Effector CD8-positive, alpha-beta T cell (primary cell): ENCODE measurements at places on chromosomes 7 and 10.
A peak's percentile ranks its signal among the peaks of the same experiment; 100 is the strongest.

GRCh38 chr7:11427686-11428273 is 404.2 kb downstream of the THSD7A start:
- DNase-seq = no peak

GRCh38 chr7:51065766-51066165 is 250.8 kb downstream of the COBL start:
- no peak for DNase-seq

DNA sequence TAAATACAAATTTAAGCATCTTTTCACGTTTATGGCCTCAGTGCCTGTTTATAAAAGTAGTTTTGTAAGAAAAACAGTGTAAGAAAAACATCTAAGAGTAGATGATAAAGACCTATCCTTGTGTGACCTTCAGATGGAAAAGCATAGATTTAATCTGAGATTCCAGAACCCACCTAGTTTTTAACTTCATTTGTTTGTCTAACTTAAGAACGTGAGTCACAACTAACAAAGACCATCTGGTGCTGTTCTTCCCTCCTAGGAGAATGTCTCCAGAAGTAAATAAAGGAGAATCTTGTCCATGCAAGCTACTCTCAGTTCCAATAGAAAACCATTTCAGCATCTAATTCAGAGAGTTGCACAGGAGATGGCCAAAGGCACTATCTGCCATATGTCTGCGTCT is 265.4 kb upstream of the C7orf33 start:
- no peak for DNase-seq

GRCh38 chr10:30028006-30028737 is 31.2 kb downstream of the JCAD start:
- DNase-seq = no peak

DNA sequence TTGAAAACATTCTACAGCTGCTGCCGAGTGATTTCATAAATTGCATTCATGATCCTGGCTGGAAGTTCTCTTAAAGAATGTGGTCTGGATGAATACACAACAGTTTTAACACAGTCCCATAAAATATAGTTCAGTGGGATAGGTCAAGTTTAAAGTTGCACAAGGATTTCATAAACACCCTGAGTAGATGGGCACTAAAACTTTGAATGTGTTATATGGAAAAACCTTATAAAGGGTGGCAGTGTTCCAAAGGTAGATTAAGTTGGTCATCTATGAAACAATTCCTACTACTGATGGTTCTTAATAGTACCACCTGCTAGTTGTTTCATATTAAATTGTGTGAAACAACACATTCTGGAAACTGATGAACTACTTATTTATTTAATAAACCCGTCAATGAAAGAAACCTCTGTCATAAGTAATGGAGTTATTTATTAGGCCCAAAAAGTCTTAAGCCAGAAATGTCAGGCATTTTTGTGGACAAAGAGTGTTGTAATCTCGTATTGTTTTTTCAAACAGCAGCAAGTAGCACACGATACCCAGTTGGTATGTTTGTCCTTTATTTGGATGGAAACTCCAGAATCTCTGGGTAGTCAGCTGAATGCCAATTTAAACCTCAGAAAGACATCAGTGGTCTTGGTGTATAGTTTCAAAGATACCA is 14.3 kb upstream of the RPA3 start:
- no peak for DNase-seq

- DNase-seq = no peak
Observed at GRCh38 chr10:125123476-125124114, 36.8 kb downstream of the CTBP2 start.

DNA sequence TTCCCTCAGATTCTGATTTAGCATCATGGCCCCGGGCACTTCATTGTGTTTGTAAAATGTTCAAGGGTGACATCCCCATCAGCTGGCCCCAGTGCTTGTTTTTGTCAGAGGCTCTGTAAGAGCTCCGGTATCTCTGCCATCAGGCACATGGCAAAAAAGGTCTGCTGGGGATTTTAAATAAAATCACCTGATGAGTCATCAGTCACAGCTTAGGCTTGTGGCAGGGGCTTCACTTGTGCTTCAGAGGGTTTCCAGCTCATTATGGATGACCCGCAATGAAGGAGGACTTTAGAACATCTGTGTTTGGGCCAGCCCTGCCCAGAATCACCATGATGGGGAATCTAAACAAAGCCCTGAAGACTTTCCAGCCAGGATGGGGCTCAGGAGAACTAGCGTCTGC is 259.9 kb downstream of the ZEB1 start:
- DNase-seq = no peak

- no peak for DNase-seq
Observed at GRCh38 chr10:130986846-130987245, 324.7 kb downstream of the TCERG1L start.

DNA sequence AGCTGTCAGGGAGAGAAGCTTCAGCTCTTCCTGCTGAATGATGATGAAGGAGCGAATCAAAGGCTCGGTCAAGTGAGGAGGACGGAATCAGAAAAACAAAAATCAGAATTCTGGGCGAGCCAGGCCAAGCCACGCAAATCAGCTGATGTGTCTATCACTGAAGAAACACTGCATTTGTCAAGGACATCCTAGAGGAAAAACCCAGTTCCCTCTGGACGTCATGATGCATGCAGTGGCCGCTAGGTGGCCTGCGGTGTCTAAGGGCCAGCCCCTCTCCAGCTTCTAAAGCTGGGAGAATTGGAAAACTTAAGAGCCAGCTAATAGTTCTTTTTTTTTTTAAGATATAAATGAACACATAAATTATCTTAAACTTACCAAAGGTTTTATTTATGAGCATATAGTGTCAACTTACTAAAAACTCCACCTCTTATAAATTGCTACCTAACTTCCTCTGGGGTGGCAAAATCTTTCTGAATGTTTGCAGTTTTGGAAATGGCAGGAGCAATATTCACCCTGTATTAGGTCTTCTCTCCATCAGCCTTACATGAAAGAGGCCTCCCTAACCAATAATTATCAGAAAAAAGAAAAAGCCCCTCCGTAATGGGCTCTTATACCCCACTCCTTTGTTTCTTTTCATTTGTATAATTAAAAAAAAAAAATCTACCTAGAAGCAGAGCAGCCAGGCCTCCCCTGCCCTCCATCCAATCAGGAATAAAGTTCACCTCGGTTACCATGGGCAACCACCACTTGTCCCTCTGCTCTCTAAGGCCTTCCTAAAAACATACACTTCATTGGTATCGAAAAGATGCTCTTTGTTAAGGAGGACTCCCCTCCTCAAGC is 186.8 kb downstream of the USP6NL start:
- no peak for DNase-seq

GRCh38 chr10:22321924-22322640 is 1.2 kb downstream of the BMI1 start:
- DNase-seq = no peak

DNA sequence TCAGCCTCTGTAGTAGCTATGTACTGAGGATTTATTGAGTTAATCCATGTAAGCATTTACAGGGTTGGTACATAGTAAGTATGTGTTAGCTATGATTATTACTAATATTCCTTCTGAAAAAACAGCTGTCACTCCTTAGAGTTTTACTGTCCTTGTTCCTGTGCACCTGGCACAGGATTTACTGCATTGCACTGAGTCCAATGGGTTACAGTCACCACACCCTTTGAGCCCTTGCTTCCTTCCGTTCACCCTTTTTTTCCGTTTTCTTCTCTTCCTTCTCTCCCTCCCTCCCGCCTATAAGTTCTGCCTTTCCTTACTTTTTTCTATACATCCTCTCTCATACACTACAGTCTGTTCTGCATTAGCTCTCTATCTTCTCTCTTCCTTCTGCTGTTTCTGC is 12.5 kb upstream of the CDK6 start:
- DNase-seq = no peak

DNA sequence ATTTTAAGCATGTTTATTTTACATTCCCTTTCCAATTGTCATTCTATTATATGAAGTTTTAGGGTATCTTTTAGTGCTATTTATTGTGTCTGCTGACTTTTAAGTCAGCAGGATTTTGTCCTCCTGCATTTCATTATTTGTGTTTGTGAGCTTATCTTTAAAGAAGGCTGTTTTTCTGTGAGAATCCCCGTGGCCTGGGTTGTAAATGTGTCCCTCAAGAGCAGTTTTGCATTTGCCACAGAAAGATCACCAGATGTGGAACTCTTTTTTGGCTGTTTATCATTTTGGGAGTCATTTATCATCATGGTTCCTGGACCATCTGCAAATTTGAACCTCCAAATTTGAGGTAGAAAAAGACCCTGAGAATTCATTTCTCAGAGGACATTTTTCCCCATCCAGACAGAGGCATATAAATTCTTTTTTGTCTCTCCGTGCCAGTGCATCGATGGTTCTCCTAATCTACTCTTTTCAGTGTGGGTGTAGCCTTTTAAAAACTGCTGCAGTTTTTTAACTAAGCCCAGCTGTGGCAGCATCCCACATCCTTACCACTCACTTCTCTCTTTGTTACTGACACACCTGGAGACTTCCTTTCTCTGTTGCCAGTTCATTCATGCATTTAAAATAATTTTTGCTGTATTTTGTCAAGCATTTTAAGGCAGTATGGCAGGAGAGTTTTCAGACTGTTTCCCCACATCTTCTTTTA is 20.1 kb upstream of the MTURN start:
- DNase-seq = no peak

- DNase-seq = no peak
Observed at GRCh38 chr10:110171032-110171431, 36.4 kb upstream of the MXI1 start.

DNA sequence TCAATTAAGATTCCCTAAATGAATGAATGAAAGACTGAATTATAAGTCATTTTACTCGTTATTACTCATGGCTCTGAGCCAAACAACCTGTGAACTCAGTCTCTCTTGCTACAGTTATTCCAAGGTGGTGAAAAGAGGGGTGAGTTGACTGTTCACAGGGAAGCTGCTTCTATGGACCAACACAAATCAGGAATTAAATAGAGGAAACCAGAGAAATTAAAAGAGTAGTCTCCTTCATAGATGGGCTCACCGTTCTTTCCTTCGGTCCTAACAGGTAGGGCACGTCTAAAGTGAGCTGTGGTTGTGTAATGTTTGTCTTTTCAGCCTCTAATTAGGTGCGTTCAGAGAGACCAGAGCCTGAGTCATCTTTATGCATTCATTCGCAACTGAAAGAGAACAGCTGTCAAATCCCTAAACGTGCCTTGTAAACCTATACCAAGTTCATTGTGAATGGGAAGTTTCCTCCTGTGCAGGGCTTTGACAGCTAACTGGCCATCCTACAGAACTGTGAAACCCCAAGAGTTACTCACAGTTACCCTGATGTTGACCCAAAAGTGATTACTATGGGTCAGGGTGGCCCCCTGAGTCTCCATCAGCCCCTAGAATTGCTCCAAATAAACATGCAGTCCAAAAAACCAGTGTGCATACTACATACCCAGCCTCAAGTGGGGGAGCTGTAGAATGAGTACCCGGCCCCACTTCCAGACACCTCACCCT is 18.2 kb upstream of the C10orf53 start:
- no peak for DNase-seq

DNA sequence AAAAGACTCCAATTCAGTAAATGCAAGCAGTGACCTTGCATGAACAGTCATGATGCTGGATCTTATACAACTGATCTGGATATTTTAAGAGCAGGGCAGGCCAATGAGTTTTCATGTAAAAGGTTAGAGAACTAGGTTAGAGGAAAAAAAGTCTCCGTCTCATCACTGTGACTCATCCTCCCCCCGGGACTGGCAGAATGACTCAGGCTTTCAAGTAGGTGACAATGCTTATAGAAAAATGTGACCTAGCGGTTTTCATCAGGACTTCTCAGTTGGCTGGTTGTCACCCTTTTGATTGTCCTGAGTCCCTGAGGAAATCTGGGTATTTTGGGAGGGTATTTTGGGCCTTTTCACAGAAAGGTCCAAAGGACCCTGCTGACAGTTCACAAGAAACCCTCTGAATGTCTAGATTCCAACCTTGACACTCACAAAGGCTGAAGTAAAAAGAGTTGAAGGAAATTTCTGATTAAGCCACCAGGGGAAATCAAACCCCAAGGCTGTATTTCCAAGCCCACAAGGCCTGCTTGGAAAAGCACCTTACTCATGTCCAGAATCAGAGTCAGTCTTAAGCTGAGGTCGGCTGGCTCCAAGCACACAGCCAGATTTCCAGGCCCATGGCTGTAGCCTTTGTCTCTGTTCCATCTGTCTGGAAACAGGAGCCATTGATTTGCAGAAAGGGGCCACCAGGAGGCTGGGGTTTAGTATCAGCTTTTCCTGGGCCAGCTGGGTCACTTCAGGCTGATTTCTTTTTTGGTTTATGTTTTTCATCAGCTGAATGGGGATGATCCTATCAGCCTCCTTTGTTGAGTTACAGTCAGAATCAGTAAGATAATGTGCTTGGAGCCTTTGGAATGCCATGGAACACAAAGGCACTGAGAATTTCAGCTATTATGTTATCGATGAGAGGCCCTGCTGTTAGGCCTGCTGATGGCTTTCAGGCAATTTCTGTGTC is 226.4 kb upstream of the HABP2 start:
- no peak for DNase-seq

GRCh38 chr7:120792091-120792860 is 65.7 kb downstream of the TSPAN12 start:
- DNase-seq = peak; percentile 29

DNA sequence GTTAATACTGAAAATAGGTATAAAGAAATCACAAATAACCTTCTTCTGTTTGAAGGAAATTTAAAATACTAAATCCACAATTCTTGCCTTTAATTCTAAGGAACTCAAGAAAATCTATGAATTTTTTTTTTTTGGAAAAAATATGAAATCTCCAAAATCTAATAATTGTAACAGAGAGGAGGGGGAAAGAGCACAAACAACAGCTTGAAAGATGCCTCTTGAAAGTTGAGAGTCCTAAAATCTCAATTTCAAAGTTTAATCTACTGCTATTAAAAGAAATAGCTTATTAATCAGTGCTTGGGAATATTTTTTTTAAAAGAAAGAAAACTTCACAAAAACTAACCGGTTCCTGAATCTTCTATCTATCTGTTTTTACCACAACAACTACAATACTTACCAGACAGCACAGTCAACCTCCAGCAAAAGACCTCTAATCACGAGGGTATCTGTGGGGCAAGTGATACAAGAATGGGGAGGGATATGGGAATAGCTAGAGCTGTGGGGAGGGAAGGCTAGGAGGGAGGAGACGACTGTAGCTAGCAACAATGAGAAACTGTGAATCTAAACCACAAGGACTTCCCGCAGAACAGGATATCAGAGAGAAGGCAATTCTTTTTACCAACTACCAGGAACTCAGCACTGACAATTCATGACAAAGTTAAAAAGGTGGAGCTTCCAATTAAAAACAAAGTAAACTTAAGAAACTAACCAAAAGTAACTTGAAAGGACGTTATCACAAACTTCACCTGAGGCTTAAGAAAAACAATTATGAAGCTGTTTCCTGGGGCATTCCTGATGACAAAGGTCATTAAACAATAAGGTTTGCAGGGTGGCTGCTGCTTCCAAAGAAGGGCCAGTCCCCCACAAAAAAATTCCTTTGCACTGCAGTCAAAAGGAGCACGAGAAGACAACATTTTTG is at the start of gene USP54:
Gene USP54 (minus strand): TSS at position 462 of the 919 bp plus-strand sequence. CDS start 15,684 bp downstream, outside the sequence.
- DNase-seq = no peak

- no peak for DNase-seq
Observed at GRCh38 chr7:8290645-8291308, 28.8 kb upstream of the ICA1 start.
